Sigmoid colon (tissue), 7 donors: ENCODE measurements at places on chromosomes 5 and 9. TPM values are rescaled to one million over a fixed set of nuclear protein-coding genes. Genes with fewer than 3 reads are reported as not detected.
A peak's percentile ranks its signal among the peaks of the same experiment; 100 is the strongest.

DNA sequence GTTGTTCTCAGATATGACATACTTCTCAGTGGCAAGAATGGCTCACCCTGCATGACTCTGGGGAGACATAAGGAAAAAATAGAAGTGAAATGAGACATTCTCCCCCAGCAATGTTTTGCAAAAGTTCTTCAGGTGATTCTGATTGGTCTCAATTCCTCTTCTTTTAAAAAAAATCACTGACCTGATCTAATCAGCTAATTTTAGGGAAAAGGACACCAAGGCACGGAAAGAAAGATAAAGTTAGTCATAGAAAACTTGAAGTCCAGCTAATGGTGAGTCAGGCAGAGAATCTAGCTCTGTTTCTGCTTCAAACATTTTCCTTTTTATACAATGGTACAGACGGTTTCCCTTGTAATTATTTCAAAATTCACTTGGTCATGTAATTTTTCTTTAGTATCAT lies 1018.9 kb upstream of the ARRDC3 start:
- no peak for DNase-seq

DNA sequence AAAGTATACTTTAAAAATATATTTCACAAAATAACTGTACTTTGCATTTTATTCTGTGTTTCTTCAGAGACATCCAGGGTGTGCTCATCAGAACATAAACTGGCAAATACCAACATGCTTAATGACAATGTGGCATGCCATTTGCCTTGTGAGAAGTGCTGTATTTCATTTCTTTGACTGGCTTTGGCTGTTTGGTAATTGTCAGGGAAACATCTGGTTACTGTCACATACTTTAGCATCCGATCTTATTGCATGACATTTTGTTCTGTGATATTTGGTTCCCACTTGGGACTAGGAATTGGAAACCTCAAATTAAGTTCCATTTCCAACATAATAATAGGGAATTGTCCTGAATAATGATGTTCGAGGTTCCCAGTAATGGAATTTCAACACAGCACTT lies 96.5 kb downstream of the FGF10 start:
- no peak for DNase-seq

- no peak for DNase-seq
Measured at GRCh38 chr5:137600721-137601360, 101.7 kb upstream of the SPOCK1 start.

- DNase-seq, result peak; percentile 14
Measured at GRCh38 chr5:168360521-168361285, 69.3 kb downstream of the WWC1 start.

- no peak for DNase-seq
Measured at GRCh38 chr9:107409581-107410389, 79.8 kb downstream of the KLF4 start.

DNA sequence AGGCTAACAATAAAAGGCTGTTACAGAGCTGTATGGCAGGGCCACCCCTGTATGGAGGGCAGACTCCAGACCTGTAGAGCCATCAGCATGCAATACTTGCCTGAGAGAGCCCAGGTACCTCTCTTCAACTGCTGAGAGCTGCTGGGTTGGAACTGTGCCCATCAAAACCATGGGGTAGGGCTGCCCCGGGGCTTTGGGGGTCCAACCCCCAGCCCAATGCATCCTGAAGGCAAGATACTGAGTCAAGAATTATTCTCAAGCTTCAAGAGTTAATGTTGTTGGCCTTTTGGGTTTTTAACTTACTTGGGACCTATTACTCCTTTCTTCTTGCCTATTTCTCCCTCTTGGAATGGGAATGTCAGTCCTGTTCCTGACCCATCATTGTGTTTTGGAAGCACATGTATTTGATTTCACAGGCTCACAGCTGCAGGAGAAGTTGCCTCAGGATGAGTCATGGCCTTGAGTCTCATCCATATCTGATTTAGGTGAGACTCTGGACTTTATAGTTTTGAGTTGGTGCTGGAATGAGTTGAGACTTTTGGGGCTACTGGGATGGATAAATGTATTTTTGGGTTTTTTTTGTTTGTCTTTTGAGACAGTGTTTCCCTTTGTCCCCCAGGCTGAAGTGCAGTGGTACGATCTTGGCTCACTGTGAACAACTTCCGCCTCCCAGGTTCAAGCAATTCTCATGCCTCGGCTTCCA lies 21.0 kb upstream of the CDK7 start:
- no peak for DNase-seq

DNA sequence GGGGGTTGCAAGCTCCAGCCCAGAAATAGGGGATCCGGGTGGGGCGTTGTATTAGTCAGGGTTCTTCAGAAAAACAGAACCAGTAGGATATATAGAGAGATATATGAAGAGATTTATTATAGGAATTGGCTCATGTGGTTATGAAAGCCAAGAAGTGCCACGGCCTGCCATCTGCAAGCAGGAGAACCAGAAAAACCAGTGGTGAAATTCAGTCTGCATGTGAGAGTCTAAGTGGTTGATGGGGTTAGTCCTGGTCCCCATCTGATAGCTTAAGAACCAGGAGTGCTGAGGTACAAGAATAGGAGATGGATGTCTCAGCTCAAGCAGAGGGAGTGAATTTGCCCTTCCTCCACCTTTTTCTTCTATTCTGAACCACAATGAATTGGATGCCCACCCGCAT lies 123.4 kb upstream of the APC start:
- DNase-seq, result no peak

- DNase-seq, result no peak
Measured at GRCh38 chr5:141003791-141004611, 37.7 kb downstream of the PCDHAC2 start.

GRCh38 chr5:138448070-138448469 lies 9.2 kb downstream of the REEP2 start:
- DNase-seq, result no peak

- DNase-seq, result no peak
Measured at GRCh38 chr5:169511708-169512107, 71.9 kb upstream of the SPDL1 start.

DNA sequence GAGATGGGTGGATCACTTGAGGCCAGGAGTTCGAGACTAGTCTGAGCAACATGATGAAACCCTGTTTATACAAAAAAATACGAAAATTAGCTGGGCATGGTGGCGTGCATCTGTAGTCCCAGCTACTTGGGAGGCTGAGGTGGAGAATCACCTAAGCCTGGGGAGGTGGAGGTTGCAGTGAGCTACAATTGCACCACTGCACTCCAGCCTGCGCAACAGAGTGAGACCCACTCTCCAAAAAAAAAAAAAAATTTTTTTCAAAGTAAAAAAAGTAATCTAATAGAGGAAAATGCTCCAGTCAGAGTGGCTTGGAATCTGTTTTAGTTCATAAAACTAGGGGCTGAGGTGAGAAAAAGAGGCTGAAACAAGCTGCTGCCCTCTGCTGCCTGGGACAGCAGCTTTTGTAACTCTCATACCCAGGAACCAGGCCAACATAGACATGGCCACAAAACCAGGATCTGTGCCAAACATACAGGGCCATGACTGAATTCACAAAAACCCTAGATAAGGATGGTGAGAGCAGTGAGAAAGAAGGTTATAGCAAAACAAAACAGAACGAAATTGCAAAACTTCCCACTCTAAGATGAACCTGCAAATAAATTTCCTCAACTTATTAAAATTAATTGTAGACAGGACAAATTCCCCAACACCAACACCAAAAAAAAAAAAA lies 13.1 kb upstream of the DCAF12 start:
- DNase-seq, result no peak

GRCh38 chr5:172855597-172856292 lies 21.7 kb downstream of the ERGIC1 start:
- DNase-seq, result peak; percentile 85

DNA sequence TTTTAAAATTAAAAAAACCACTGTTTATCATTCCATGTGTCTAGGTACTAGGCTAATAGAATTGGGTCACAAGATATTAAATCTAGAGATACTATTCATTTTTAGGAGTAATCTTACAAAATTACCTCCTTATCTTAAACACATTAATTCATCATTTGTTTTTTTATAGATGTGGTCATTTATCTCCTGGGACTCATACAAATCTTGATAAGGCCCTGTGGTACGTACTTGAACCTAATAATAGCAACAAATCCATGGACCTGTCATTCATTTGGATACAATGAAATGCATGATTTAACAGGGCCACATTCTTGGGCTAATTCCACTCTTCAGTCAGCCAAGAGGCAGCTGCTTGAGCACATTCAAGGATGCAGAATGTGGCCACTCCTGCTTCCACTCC lies 66.4 kb upstream of the MARCHF11 start:
- DNase-seq, result no peak

- no peak for DNase-seq
Measured at GRCh38 chr9:119289740-119290433, 79.3 kb downstream of the BRINP1 start.

GRCh38 chr9:107975426-107976010 lies 485.9 kb upstream of the KLF4 start:
- no peak for DNase-seq

- DNase-seq, result no peak
Measured at GRCh38 chr5:177469750-177470525, 3.5 kb downstream of the DBN1 start.

GRCh38 chr9:97874624-97875023 lies 21.6 kb downstream of the FOXE1 start:
- DNase-seq, result no peak

DNA sequence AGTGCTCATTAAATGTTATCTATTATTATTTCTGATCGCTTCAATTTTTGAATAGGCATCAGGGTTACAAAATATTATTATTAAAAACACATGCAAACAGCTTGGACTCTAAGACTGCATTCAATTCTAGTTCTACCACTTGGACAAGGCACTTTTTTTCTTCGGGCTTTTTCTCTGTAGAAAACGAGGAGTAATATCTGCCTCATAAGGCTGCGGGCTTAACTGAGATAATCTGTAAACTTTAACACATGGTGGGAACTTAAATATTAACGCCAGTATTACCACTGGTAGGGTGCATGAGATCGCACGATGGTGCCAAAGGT lies 511 bp upstream of the SPDL1 start:
- no peak for DNase-seq

DNA sequence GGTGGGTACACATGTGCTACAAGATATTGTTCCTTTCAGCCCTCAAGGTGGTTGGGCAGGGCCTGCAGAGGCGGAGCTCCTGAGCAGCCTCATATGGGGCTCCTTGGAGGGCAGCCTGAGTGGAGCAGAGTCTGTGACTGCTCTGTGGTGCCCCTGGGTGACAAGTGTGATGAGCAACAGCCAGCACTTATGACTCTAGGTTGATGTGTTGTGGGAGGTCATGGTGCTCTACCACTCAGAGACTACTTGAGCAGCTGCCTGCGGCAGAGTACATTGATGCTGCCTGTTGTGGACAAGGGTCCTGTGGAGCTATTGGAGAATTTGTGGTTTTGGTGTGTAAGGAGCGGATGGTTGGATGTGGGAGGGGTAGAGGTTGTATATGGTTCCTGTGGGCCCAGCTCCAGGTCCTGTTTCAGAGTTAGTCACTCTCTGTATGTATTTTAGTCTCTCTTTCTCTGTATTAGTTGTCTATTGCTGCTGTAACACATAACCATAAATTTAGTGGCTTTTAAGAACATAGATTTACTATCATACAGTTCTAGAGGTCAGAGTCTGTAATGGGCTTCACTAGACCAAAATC lies 141.3 kb downstream of the SREK1 start:
- DNase-seq, result no peak

DNA sequence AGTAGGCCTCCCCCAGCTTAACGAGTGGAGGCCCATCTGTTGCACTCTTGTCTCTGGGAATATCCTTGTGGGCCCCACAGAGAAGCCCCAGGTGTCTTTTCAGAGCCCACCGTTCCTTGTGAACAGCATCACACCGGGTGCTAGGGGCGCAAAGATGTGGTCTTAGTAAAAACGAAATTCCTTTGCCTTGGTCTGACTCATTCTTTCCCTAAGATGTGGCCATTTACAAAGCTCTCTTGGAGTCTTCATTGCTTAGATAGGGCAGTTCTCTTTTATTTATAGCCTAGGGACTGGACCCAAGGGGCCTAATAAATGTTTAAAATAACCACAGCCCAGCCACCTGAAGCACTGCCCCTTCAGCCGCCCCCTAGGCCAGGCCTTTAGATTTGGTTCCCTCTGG lies 52.8 kb upstream of the RPL26L1 start:
- DNase-seq, result no peak

Gene SPINK9
- total RNA-seq, result not detected

Gene SUSD3
- 3.6 TPM for total RNA-seq

Gene IL13
- not detected for total RNA-seq

Gene LAMC3
- under 0.01 TPM for total RNA-seq

Gene PCDHGB6
- 8.9 TPM for total RNA-seq

Gene FYB1
- 8.6 TPM for total RNA-seq

Gene FBP1
- total RNA-seq, result 5.6 TPM

Gene CNTNAP3
- total RNA-seq, result 9.8 TPM

Gene HTR1A
- total RNA-seq, result not detected

Gene RAD23B
- total RNA-seq, result 62.4 TPM

Gene CD74
- 176 TPM for total RNA-seq

Gene GABRG2
- total RNA-seq, result 1.3 TPM

Gene TICAM2
- 3.6 TPM for total RNA-seq

Gene GRPEL2
- total RNA-seq, result 8.8 TPM

Gene C9
- not detected for total RNA-seq

Gene LMX1B
- 0.55 TPM for total RNA-seq

Gene SLC4A9
- total RNA-seq, result not detected

Gene PCDHB5
- total RNA-seq, result 6.5 TPM

Gene ANKRD31
- total RNA-seq, result not detected

Gene IRX2
- total RNA-seq, result not detected
